ENCODE measurements at places on chromosomes 4 and X. TPM values are rescaled to one million over a fixed set of nuclear protein-coding genes. Genes with fewer than 3 reads are reported as not detected.

Gene MAGEC2
- total RNA-seq = 0.17 TPM

DNA sequence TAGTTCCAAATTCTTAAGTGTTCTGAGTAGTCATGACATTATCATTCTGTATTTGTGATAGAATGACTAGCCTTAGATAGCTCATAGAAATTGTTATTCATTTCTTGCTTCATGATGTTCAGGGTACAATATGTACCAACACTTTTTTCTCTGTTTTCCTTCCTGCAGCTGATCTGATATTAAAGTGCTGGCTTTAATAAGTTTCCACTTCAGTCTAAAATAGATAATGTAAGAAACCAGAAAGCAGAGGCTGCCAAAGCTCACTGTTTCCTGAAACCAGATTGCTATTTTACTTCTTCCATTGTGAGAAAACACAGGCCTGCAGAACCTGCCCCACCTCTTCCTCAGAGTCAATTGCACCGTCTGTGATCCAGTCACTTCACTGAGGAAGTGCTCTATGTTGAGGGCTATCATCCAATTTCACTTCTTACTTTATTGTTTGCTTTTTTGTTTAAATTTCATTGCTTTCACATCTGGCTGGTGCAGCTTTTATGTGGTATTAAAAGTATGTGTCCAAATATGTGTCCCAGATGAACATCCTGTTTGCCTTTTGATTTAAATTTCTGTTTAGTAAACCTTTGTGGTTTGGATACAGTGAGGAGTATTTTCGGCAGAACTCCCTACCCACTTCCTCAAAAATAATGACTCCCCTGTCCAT lies 652.1 kb downstream of the ANKRD50 start:
- peak; percentile 50 for DNase-seq

- DNase-seq = no peak
Observed at GRCh38 chr4:145178740-145179280, 1.6 kb downstream of the OTUD4 start.

DNA sequence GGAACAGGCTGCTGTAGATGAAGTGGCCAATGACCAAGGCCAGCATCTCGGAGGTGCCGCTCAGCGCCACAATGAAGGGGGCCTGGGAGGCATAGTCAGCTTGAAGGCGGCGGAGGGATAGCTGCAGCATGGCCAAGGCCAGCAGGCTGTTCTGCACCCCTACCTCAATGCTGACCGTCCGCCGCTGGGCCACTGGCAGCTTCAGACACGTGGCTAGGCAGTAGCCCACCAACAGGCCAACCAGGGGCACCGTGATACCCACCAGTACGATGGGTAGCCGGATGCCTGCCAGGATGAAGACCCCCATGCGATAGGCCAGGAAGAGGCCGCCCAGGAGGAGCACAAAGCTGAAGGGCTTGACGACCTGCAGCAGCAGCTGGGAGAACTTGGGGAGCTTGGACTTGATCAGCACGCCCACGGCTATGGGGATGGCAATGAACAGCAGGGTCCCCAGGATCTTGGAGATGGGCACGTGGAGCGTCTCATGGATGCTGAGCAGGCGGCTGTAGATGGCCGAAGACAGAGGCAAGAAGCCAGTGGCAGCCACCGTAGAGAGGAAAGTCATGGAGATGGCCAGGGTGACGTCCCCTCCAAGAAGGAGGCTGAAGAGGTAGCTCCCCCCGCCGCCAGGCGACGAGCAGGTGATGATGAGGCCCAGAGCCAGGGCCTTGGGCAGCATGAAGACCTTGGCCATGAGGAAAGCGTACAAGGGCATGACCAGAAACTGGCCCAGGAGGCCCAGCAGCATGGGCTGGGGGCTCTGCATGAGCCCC lies 1.3 kb upstream of the UBL4A start:
- DNase-seq = no peak

GRCh38 chr4:121428721-121429120 lies 47.9 kb upstream of the QRFPR start:
- DNase-seq = peak; percentile 60

DNA sequence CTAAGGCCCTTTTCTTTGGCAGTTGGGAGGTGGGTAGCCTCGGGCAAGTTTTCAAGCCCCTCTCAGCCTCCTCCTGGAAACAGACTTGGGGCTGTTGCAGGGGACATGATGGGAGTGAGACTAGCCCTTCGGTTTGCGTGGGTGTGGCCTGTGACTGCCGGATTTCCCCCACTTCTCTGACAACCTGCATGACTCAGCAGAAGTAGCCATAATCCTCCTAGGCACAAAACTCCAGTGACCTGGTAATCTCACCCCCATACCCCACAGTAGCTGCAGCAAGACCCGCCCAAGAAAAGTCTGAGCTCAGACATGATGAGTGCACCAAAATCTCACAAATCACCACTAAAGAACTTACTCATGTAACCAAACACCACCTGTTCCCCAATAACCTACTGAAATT lies 433.7 kb upstream of the AMOT start:
- no peak for DNase-seq

DNA sequence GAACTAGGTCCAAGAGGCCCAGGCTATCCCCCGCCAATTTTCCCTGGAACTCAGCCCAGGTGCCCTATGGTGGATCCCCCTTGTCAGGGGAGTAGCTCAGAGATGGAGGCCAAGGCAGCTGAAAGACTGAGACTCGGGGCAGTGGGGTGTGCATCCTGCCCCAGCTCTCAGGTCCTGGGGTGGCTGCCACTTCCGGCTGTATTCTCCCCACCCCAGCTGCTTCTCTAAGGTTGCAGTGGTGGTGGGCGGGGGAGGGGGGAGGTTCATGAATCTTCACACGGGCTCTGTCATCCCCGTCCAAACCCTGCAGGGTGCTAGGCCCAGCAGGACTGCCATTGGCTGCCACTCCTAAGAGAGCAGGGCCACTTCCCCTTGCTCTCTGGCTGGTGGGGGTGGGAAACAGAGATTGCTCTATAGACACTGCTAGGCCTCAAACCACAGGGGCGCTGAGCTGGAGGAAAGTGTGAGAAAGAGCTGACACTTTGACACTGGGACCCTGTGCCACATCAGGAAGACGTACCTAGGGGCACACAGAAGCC lies 1.5 kb downstream of the SASH3 start:
- no peak for DNase-seq

DNA sequence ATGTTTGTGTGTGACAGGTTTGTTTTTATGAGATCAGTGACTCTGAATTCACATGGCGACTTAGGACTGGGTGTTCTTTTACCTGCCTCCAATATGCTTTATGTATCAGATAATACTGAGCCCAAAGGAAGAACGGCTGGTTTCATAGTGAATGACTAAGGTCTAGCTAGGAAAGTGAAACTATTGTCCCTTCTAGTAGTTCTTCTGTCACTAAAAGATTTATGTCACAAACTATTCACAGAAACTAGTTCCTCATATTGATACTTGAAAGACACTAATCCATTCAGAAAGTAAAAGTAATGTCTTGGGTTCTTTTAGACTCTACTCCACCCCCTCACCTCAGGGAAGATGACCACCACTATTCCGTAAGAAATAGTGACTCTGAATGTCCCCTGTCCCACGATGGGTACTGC lies 81.7 kb downstream of the EGF start:
- no peak for DNase-seq

GRCh38 chr4:99790796-99791617 lies 25.6 kb upstream of the DAPP1 start:
- DNase-seq = peak; percentile 70

- no peak for DNase-seq
Observed at GRCh38 chrX:17361620-17362019, 13.4 kb upstream of the NHS start.
